ENCODE measurements at places on chromosomes 11 and 22.

GRCh38 chr22:29727131-29727523 is 7.3 kb downstream of the CABP7 start:
- DNase-seq, result no peak

DNA sequence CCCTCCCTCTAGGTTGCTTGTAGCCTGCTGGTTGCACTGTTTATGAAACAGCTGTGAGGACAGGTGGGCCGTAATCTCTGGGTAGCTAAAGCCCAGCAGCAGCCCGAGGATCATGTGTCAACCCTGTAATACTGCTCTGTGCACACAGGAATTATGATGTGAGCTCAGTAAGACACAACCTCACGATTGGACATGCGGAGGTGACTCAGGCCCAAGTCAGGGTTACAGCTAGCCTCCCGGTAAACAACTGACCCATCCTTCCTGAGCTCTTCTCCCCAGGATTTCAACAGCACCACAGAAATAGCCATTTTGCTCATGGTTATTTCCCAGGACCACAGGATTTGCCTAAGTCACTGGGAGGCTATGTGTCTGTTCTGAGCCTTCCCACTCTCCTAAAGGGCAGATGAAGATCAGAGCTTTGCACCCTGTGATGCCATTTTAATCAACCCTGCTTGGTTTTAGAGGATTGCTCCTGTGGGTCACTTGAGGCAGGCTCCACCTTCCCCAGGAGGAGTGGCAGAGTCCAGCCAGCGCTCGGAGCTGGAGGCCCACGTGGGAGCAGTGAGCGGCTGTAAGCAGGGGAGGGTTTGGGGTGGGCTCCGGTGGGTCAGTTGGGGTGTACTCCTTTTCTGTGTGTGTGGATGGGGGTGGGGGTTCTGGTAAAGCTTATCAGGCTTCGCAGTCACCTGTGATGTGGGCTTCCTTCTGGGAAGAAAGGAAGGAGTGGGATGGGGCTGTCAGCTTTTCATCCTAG is at the start of gene AMPD3:
AMPD3 (plus strand) TSS at position 387 of the 754 bp plus-strand sequence. CDS start 6,256 bp downstream, outside the sequence.
- DNase-seq, result no peak

DNA sequence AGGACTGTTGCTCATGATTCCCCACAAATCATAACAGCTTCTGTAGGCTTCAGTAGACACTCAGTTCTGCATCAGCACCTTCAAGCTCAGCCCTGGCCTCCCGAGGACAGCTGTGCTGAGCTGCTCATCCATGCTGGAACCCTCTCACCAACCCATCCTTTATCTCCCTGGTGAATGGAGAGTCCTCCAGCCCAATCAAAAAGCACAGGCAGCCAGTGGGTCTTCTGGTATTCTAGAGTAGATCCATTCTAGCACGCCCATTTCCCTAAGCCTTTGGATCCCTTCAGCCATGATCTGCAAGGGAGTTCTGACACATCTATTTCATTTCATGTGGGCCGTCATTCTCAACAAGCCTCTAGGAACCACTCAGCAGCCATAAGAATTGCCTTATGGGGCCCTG is 44.6 kb upstream of the SPATA19 start:
- no peak for DNase-seq

- DNase-seq, result no peak
Measured at GRCh38 chr11:77560605-77561004, 29.1 kb upstream of the AQP11 start.

DNA sequence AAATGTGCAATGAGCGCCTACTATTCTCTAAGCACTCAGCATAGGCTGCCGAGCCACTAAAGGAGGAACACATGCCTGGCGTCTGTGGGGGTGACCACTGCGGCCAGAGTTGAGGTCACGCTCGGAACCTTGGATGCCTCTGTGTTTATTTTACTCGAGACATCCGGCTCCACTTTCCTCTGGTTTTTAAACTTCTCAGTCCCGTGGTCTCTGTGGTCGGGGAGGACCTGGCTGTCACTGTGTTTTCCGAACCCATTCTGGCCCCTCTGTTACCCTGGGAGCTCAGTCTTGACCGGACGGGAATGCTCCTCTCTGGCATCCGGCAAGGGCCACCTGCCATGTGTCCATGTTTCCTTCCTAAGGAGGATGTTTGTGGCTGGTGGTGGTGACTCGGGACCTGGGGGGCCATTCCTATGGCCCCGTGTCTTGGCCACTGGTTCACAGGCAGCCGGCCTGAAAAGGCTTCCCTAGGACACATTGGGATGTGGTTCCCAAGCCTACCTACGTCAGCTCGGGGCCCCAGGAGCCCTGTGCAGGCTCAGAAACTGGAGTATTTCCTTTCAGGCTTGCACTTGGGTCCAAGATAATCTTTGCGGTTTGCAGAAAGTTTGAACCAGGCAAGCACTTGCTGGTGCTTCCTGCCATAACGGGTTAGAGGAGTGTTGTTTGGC is 46.7 kb upstream of the PARVG start:
- no peak for DNase-seq

DNA sequence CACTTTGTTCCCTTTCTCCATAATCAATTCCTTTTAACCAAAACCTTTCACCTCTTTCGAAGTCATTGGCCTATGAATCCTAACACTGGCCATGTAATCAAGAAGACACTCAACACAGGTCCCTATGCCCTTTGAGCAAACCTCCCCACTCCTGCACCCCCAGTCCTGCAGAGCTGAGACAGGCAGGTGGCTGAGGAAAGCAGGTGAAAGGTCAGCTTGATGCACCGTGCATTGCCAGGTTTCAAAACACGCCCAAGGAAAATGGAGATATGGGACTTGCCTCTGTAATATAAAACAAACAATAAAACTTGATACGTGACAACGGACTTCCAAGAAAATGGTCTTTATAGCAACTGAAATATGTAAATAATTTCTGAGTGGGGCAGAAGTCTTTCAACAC is 10.6 kb downstream of the CPT1A start:
- DNase-seq, result no peak

DNA sequence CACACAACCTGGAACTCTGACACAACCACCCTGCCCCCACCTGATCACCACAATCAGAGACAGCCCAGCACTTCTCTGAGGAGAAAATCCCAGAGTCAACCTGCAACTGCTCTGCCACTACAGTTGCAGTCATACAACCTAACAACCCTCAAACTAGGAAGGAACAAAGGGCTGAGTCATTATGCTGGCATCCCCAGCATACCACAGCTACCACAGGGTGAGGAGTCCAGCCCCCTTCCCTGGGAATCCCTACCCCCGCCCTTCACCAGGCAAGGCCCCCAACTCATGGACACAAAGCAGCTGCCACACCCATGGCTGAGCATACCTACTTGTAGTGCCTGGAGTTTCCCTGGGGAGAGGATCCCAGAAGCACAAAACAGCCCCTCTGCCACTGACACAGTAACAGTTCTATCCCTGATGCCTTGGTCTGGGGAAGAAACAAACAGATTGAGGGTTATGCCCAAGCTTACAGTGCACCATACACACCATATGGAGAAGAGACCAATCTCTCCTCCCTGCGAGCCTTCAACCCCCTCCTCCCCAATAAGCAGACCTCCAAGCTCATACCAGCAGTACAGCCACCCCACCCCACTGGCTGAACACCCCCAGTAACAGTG is 68.5 kb upstream of the C11orf58 start:
- DNase-seq, result no peak

DNA sequence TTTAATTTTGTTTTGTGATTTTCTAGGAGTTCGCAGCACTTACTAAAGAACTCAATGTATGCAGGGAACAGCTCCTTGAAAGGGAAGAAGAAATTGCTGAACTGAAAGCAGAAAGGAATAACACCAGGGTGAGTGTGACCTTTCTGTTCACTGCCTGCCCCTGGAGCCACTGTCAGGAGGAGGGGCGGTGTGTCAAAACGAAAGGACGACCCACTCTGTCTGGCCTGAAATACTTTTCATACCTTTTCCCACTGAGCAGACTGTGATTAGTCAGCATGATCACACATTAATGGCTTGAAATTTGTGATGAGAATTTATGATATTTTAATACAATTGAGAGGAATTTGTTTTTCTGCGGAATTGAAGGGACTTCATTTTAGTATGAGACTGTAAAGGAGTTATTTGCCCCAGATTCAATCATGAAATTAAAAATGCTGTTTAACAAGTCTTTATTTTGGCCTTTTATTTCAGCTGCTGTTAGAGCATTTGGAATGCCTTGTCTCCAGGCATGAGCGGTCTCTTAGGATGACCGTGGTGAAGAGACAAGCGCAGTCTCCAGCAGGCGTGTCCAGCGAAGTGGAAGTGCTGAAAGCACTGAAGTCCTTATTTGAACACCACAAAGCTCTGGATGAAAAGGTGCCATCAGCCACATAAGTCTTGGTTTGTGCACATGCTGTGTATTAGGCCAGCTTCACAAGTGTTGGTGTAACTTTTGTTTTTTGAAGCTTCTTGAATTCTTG is 54.1 kb downstream of the PPFIA1 start:
- DNase-seq, result no peak

DNA sequence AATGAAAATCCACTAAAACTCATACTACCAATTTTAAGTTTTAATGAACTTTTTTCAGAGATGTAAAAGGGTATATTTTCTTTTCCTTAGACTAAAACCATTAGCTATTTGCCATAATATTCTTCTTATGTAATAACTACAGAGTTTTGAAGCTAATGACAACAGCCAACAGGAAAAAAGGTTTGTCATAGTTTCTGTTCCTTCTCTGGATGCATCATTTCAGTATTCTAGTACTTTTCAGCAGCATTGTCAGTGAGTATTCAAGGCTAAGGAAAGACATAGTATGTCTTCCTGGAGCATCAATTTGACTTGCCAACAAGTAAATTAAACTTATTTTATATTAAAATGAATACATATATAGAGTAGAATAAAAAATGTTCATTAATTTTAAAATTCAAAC is 166.0 kb downstream of the METTL15 start:
- no peak for DNase-seq

DNA sequence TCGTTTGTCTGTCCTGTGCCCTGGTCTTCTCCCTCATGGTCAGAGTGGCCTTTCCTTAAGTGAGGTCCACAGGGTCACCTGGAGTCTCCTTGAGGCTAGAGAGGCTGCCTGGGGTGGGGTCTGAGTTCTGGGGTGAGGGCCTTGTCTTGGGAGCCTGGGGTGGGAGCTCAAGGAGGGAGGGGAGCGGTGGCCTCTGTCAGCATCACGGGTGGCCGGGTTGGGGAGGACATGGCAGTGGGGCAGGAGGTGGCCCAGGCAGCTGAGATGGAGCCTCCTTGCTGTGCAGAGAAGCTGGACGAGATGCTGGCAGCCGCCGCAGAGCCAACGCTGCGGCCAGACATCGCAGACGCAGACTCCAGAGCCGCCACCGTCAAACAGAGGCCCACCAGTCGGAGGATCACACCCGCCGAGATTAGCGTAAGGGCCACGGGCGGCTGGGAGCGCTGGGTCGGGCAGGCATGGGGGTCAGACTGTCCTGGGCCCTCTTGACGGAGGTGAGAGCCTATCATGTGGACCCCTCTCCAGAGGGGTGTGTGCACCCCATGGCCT is 23.3 kb upstream of the ACR start:
- no peak for DNase-seq

- DNase-seq, result no peak
Measured at GRCh38 chr22:36223504-36223903, 15.8 kb downstream of the APOL2 start.

- no peak for DNase-seq
Measured at GRCh38 chr11:40306938-40307548, 1152.4 kb downstream of the LRRC4C start.

DNA sequence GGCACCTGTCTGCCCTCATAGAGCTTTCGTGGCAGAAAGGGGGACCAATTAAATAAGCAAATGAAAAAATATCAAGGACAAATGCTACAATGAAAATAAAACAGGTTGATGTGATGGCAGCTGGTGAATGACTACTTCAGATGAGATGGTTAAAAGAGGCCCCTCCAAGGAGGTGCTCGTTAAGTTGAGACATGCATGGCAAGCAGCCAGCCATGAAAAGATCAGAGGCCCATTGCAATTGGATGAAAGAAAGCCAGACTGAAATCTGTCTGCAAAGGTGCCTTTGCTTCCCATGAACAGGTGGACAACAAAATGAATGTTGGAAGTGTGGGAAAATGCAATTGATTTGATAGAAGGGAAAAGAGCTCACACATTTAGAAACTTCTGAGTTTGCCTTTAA is 848 bp upstream of the TRPC6 start:
- DNase-seq, result no peak

DNA sequence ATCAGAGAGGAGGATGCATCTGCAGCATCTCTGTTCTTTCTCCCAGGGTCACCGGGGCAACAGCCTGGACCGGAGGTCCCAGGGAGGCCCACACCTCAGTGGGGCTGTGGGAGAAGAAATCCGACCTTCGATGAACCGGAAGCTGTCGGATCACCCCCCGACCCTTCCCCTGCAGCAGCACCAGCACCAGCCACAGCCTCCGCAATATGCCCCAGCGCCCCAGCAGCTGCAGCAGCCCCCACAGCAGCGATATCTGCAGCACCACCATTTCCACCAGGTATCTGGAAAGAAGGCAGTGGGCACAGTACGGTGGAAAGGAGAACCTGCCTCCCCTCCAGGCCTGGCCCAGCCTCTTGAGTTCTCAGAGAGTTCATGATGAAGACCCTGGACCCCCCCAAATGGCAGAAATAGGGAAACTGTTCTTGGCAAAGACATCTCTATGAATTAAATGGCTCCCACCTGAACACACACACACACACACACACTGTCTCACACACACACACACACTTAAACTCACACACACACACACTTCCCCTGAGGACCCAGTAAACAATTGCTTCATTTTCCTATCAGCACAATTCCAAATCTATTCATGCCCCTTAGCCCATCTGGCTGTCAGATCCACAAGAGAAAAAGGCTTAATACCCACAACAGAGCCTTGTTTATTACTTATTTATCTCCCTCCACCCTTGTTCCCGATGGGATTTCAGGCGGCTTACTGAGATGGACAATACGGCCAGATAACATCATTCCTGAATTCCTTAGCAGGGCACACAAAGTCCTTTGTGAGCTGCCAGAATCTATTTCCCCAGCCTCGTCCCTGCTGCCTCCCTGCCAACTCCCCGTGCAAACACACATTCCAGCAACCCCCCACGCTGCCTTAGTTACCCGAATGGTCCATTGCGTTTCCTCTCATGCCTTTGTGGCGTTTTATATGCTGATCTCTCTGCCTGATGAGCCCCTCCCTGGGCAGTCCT is 8.1 kb downstream of the TMA7B start:
- DNase-seq, result no peak

- DNase-seq, result no peak
Measured at GRCh38 chr11:12199231-12199948, 89.0 kb downstream of the MICAL2 start.

GRCh38 chr22:33923660-33924246 is 3.5 kb upstream of the LARGE1 start:
- DNase-seq, result no peak

GRCh38 chr11:110185121-110185591 is 92.0 kb downstream of the ZC3H12C start:
- no peak for DNase-seq

DNA sequence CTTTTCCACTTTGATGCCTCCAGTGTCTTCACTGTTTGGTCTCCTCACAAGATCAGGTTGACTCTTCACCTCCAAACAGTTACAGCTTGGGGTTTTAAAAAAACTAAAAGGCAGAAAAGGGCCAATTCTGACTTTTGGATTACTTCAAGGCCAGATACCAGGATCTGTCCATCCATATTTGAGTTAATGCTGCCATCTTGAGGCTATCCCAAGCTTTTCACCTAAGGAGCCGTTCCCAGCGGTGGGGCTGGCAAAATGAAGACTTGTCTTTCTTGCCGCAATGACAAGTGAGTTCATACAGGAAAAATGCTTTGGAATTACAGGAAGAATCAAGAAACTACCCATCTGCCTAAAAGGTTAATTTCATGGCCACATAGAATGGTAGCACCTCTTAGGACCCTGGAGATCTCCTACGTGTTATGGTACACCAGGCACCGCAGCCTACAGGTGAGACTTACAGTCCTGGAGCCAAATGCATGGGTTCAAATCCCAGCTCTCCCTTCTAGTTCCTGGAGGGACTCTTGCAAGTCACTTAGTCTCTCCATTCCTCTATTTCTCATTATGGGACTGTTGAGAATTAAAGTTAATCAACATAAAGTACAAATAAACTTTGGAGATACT is 6.0 kb upstream of the OR5B21 start:
- DNase-seq, result no peak

Measured in activated CD8-positive, alpha-beta memory T cell treated with anti-CD3 and anti-CD28 coated beads for 4 hours (primary cell).